ENCODE measurements at places on chromosomes 6 and 20.

DNA sequence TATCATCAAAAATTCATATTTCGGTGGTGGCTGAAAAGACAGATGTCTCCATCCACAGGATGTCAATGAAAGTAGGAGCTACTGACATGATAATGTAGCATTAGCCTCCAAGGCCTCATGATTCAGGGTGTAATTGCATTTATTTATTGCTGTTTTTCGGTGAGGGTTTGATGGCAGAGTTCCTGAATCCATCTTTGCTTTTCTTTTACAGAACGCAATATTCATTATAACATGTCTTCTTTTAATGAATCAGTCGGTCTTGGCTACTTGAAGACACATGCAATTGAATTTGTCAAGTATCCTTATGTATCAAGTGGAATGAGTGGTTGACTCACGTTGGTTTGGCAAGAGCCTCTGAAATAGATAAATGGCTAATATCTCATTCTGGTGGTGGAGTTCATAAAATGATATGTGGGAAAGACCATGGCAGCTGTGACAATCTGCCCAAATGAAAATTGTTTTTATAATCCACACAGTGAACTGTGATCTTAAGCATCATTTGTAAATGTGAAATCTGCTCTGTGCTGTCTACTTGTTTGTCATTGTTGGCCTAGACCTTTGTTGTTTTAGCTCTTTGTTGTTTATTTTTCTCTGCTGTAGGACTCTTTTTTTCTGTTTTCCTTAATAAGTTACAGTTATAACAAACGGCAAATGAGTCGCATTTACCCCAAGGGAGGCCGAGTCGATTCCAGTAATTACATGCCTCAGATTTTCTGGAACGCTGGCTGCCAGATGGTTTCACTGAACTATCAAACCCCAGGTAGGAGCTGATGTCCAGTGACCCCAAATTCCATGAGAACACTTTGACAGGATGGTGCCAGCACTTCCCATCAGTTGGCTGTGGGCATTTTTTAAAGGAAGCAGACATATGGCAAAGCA lies 105.7 kb upstream of the LAMP5 start:
- no peak for DNase-seq

DNA sequence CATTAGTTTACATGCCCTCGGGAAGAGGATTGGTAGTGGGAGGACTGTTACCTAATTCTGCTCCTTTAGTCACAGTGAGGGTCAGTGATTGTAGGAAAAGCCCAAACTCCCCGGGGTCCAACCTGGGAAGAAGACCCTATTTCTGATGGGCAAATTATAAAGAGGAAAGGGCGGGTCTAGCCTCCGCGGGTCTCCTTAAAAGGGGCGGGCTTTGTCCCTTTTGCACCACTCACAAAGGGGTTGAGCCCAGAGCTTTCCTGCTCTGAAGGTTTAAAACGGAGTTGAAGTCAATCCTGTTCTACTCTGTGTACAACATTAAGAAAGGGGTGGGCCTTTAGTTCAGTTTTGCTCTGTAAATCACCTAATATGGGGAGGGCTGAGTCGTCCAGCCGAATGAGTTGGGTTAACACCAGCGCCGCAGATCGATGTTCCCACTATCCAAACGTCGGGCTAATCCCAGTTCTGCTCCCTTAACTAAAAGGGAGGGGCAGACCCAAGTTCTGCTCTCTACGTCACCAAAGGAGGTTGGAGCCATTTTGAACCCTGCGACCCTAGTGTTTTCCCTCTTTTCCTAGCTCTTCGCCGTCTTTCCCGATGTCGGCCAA lies 920 bp upstream of the RNF5 start:
- DNase-seq = peak; percentile 43

GRCh38 chr20:19970256-19970765 lies 46.9 kb upstream of the NAA20 start:
- DNase-seq = no peak

GRCh38 chr20:33650111-33650752 lies 11.9 kb upstream of the C20orf144 start:
- DNase-seq = no peak

GRCh38 chr20:43231829-43232228 lies 42.1 kb upstream of the PTPRT start:
- no peak for DNase-seq

DNA sequence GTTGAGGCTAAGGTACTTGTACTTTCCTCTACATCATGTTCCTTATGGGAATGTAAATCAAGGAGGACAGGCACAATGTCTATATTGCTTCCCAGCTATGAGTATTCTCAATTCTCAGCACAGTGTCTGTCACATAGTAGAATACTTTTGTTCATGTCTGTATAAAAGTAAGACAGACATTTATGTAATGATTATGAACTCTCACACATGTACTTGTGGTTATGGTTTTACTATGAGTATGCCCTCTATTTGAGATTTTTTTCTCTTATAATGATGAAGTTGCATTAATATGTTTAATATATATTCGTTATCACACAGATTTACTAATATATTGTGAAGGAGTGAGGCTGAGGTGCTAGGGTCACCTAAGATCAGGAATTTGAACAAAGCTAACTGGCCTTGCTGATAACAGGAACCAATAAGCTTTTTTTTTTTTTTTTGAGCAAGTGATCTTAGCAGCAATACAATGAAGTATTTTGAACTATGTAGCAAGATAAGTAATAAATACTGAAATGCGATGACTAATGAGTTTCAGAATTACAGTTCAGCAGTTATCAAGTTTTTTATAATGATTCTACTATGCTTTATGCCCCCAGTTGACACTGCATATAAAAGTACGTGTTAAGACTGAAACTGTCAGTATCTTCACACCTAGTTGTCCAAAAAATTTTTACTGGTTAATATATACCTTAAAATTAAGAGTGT lies 623.1 kb downstream of the HTR1B start:
- no peak for DNase-seq

DNA sequence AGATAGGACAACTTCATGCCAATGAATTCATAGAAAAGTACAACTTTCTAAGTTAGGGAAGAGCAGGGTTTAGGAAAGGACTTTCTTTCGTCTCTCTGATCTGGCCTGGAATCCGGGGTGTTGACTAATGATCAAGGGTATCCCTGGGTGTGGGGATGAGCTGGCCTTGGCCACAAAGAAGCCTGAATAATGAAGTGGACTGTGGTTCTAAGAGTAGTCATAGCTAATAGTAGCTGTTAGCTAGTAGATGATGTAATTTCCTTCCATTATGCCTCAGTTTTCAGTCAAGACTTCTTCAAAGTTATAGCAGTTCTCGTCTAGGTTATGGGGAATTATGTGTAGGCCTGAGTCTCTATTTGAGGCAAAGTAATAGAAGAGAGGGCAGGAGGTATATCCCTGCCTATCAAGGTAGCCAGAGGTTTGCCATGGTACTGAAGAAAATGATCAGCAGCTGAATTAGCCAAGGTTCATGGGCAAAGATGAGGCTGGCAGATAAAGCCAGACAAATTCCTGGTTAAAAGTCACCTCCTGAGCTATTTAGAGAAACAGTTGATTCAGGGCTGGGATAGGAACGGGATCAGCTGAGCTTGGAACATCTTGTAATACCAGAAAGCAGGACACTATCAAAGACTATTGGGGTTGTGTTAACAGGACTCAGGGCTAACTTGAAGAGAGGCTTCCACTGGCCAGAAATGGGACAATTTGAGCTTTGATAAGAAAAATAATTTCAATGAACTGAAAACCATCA lies 18.7 kb upstream of the TRPC4AP start:
- no peak for DNase-seq

DNA sequence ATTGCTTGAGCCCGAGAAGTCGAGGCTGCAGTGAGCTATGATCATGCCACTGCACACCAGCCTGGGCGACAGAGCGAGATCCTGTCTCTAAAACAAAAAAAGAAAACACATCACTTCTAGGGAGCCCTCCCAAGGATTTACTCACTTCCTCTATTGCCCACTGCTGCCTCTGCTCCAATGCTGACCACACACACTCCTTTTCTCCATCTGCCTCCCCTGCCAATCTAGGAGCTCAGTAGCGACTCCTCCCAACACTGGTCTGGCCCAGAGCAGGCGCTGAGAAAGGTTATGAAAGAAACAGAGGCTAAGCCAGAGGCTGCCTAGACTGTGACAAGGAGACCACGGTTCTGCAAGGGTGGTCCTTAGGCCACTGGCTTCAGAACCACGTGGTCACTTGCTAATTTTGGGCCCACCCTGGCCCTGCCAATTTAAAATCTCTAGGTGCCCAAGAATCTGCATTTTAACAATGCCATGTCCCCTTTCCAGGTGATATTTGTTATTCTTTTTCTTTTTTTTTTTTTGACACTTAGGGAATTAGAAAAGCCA lies 1.3 kb upstream of the E2F1 start:
- no peak for DNase-seq

DNA sequence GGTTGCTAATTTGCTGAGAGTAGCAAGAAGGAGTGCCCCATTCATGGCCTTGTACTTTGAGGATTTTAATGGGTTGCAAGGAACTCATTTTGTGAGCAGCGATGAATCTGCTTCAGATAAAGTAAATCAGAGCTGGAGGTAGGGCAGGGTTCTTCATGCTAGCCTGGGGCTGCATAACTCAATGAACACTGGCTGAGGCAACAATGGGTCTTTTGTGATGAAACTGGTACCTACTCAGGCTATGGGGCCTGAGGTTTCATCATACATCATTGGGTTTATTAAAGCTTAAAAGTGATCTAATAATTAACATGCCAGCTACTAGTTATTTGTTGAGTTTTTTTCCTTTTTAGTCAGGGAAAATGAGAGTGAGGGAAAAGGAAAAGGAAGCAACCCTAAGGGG lies 106.9 kb downstream of the FAM50B start:
- DNase-seq = no peak

GRCh38 chr6:26385734-26386125 lies 2.8 kb downstream of the BTN2A2 start:
- DNase-seq = no peak

DNA sequence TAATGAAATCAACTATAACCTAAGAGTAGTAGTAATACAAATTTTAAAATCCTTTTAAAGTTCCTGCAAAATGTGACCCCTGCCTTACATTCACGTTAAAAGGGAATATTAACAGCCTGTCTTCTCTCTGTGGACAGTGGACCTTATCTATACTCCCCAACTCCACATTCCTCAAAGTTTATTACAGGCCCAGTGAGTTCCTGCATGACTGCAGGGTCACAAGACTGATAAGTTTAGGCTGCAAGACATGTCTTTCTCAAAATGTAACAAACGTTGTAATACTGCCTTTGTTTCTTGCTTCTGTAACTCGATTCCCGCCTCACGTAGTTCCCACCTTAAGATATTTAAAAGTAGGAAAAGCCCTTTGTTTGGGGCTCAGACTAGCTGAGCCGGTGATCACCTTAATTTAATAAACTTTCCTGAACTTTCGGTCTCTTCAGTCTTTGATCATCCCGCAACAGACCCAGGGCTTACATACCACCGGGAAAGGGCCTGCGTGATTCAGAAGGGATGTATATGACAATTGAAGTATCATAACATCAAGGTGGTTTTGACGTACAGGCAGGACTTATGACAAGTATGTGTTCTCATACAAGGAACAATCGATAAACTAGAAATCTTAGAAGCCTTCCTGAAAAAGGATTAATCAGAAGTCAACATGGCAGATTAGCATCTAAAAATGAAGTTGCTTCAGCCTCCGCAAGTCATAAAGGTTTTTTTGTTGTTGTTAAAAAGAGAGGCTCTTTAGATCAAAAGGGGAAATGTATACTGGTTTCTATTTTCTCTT lies 3.0 kb downstream of the IL22RA2 start:
- no peak for DNase-seq

DNA sequence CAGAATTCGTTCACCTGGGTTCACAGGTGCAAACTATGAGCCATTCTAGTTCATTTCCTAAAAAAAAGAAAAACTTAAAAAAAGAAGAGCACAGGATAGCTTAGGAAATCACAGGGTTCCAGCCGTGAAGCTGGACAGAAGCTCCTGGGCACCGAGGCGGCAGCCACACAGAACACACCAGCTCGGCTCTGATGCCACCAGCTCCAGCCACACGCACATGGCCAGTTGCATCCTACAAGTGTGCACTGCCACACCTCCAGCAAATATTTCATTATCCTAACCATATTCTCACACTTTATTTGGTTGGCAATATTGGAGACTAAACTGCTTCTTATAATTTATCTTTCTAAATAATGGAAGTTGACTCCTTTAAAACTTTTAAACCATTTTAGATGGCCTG lies 26.2 kb upstream of the AFDN start:
- DNase-seq = no peak

DNA sequence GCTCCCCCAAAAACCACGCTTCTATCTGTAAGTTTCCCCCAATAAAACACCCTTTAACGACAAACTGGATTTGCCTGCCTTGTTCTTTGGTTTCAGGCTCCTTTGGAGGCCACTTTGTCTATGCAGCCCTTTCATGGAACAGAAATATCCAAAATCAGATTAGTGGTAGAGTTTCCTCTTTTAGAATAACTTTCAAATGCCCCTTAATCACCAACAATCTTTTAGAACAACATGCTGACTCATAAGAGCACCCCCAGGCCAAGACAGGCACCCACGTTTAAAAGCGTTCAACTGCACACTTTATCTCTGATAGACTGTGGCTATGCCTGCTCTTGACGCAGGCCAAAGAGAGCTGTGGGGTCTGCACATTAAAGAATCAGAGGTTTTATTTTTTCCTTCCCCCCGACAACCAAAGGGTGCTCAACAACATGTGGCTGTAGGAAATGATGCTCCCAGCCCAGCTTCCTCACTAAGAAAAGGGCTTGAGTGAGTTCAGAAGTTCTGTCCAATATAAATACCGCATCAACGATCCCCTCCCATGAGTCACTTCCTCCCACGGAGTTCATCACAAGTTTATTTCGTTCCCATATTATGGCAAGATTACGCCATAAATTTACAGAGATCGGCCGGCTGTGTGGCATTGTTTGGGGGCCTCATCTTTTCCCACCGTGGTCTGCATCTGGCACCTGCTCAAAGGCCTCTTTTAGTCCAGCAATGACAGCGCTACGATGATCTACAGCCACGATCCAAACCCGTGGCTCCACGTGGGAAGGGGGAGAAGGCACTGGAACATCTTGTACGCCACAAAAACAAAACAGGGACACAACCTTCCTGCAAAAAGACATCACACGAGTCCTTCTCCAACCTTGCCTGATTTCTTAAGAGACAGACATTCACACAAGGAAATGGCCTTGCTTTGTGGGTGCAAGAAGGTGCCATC lies 88.8 kb upstream of the NFATC2 start:
- DNase-seq = peak; percentile 59

DNA sequence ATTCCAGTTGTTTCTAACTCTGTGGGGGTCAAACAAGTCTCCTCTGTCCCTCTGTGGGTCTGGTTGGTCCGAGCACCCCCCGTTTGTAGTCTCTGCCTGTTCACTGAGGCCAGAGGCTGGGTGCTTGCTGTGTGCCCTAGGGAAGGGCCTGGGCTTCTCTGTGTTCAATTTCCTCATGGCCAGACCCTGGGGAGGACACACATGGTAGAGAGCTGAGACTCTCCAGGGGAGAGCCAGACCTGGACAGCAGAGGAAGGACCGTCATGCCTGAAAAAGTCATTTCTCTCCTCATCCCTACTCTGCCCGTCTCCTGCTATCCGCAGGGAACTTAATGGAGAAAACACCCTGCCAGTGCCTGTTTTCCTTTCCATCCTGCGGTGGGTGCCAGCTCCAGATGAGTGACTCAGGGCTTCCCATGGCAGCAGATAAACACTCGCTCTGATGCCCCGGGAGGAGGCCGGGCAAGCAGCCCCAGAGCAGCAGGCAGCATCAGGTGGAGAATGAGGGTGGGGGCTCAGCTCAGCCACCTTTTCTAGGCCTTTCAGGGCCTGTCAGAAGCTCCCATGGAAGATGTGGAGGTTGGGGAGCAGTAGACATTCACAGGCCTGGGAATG lies 51.9 kb downstream of the SNAI1 start:
- no peak for DNase-seq

GRCh38 chr6:146359131-146359530 lies 184.5 kb upstream of the RAB32 start:
- no peak for DNase-seq

All from stimulated activated CD4-positive, alpha-beta T cell treated with anti-CD3 and anti-CD28 coated beads, Interleukin-4, amount 100 ng/mL, for 24 hours (primary cell).